Liver (tissue), 10 donors: ENCODE measurements at places on chromosomes 1 and 21. TPM values are rescaled to one million over a fixed set of nuclear protein-coding genes. Genes with fewer than 3 reads are reported as not detected.

Gene BRINP2
- total RNA-seq, result 0.75 TPM

Gene TNFRSF18
- total RNA-seq, result not detected

- no peaks in the 10 kb centered on the region for H3K36me3 ChIP-seq
- H3K4me3 ChIP-seq, result no peak overlapping the region
- no peaks in the 10 kb centered on the region for H3K27me3 ChIP-seq
- peaks cover 11% of the 10 kb centered on the region for H3K4me1 ChIP-seq
These were observed 37.3 kb downstream of the CHAF1B start for GRCh38 chr21:36422279-36423098.

Gene LPAR3
- total RNA-seq, result not detected

DNA sequence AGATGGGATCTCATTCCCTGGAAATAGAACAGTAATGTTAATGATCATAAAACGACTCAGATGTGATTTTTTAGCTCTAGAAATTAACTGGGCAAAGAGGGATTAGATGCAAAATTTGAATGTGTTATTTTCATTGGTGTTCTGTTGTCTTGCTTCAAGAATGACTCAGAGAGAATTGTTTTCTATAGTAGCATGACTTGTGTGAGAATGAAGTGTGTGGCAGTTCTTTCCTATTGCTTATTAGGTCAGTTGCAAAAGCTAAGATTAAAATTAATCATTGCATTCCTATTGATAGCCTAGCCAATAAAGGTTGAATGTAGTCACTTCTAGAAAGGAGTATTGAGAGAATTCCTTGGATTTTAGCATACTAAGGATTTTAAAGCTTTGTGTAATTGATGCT, 22.9 kb downstream of the SPEN start:
- no peaks in the 10 kb centered on the region for H3K27me3 ChIP-seq
- no peak overlapping the region for H3K27ac ChIP-seq
- H3K36me3 ChIP-seq, result no peaks in the 10 kb centered on the region
- no peak overlapping the region for H3K4me3 ChIP-seq
- no peak for DNase-seq

Gene SPRR2A
- total RNA-seq, result not detected
